Stimulated activated naive CD8-positive, alpha-beta T cell treated with anti-CD3 and anti-CD28 coated beads, Interleukin-15, Interleukin-2, amounts not matched to agents 100 U/mL and 50 U/mL, for 24 hours (primary cell): ENCODE measurements at places on chromosomes 12 and 14.

- DNase-seq: no peak
These were observed 12.5 kb upstream of the AVPR1A start for GRCh38 chr12:63163541-63163940.

DNA sequence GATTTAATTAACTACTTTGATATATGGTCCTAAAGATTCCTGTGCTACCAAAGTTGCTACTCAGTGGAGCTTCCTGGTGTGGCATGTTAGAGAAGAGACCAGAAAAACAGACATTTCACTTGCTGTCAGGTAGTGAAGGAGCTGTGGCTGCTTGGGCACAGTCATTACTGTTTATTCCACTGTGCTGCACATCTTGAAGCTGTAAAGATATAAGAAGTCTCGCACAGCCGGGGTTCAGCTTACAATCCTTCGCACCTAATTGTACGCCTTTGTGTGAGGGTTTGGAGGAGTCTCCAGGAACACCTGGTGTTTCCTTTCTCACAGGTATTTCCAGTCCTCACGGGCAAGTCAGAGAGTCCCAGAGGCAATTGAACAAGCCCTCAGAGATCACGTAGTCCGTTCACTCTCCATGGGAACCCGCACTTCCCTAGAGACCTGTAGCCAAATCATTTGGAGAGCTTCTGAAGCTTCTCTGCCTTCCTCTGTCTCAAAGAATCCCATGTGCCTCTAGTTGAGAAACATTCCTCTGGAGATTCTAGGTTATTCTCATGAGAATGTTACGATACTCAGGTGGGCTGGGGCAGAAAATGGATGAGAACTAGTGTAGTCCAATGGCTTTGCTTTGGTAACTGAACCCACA, 4.1 kb downstream of the EVL start:
- peak; percentile 13 for DNase-seq

- DNase-seq: no peak
These were observed 23.0 kb downstream of the OR10P1 start for GRCh38 chr12:55659486-55660385.

DNA sequence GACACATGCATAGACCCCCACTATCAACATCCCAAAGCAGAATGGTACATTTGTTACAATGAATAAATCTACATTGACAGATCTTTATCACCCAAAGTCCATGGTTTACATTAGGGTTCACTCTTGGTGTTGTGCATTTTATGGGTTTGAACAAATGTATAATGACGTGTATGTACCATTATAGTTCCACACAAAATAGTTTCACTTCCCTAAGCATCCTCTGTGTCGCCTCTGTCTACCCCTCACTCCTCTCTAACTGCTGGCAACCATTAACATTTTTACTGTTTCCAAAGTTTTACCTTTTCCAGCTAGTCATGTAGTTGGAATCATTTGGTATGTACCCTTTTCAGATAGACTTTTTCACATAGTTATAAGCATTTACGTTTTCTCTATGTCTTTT, 69.5 kb upstream of the LMO3 start:
- no peak for DNase-seq

DNA sequence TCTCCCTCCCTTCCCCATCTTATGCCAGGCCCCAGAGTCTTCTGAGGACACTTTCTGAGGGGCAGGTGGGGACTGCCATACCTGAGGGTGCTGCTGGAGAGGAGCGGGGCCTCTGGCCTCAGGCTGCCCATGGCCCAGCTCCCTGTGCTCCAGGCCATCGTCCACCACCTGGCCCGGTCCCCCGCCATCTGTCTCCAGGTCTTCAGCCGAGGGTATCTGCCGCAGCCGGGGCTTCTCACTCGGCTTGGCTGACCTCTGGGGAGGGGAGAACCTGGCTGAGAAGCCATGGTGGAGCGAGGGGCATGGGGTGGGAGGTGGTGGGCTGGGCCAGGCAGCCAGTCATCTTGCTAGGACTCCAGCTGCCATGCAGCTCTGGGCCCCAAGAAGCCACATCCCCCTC, 21.6 kb downstream of the SLC48A1 start:
- no peak for DNase-seq

DNA sequence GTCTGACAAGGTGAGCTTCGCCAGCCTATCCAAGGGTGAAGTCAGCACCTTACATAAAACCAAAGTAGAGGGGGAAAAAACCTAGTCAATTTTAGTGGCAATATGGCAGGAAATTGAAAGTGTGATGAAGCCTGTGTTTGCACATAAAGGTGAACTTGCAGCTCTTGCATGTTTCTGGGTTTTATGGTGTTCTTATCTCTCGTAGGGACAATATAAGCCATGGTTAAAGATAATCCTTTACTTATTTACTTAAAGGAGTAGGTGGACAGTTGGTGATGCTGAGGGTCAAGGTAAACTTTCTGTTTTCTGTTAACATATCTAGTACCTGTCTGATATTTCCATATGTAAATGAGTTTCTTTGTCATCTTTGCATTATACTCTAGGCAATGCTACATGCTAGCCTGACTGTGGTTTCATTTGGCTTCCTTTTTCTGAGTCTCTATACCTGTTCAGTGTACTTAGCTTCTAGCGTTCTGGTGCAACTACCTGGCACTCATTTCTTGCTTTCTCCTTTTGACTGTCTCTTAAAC, 32.8 kb downstream of the CCDC91 start:
- DNase-seq: no peak

GRCh38 chr12:109767456-109767855, 53.8 kb downstream of the FAM222A start:
- DNase-seq: no peak

DNA sequence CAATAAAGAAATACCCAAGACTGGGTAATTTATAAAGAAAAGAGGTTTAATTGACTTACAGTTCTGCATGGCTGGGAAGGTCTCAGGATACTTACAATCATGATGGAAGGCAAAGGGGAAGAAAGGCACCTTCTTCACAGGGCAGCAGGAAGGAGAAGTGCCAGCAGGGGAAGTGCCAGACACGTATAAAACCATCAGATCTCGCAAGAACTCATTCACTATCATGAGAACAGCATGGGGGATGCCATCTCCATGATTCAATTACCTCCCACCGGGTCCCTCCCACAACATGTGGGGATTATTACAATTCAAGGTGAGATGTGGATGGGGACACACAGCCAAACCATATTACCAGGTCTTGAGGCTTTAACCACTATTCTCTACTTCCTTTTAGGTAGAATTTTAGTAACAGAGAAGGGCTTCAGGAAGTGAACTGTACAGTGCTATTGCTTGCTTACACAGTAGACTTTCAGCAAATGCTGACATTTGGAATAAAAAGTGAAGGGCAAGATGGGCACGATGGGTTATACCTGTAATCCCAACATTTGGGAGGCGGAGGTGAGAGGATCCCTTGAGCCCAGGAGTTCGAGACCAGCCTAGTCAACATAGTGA, 40.8 kb upstream of the OR4E1 start:
- DNase-seq: no peak

- no peak for DNase-seq
These were observed 28.5 kb downstream of the ACTR6 start for GRCh38 chr12:100229036-100229635.

DNA sequence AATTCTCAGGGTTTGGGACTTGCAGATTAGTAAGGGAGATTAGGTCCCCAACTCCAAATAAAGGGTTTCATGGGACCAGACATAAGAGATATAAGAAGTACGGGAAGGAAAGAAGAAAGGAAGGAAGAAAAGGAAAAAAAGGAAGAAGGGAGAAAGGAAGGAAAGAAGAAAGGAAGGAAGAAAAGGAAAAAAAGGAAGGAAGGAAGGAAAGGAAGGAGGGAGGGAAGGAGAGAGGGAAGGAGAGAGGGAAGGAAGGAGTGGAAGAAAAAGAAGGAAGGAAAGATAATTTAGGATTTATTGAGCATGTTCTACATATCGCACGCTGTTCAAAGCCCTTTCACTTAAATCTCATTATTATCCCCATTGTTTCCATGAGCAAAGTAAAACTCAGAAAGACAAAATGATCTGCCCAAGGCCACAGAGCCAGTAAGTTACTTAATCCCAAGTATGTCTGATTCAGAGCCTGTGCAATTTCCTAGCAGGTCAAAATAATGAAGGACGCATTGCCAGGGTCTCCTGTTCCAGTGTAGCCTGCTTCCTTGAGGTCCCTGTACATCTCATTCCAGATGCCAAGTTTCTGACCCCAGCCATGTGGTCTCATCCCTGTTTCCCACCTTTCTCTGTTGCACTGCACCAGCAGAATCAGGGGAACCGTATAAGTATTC, 3.9 kb upstream of the HDAC7 start:
- no peak for DNase-seq

- DNase-seq: no peak
These were observed 66.3 kb downstream of the RBM19 start for GRCh38 chr12:113899561-113900471.

GRCh38 chr14:26213846-26214575, 383.8 kb downstream of the NOVA1 start:
- DNase-seq: no peak

DNA sequence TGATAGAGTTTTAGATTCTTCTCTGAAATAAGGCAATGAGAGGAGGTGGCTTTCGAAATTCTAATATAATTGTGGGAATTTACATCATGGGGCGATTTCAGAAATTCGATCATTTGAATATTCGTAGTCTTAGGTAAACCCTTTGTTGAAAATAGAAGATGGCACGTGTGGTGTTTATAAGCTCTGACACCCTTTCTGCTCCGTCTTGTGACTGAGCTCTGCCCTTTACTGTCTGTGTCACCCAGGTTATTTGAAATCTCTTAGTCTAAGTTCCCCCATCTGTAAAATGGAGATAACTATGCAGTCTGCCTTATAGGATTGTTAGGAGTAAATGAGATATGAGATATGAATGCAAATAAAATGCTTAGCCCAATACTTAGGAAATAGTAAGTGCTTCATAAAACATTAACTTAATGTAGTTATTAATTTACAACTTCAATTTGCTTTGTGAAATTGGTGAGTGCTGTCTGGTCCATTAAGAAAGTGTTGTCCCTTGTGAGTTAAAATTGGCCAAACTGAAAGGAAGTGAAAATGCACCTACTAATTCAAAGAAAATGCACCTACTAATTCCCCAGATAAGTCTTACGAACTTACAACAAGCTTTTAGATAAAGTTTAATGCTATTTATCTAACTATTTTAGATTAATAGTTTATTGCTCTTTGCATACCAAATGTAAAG, 1.5 kb downstream of the BMAL2 start:
- no peak for DNase-seq

- no peak for DNase-seq
These were observed 33.6 kb upstream of the MAP3K9 start for GRCh38 chr14:70842851-70843462.

GRCh38 chr12:103783744-103784664, 57.0 kb downstream of the NT5DC3 start:
- DNase-seq: no peak

DNA sequence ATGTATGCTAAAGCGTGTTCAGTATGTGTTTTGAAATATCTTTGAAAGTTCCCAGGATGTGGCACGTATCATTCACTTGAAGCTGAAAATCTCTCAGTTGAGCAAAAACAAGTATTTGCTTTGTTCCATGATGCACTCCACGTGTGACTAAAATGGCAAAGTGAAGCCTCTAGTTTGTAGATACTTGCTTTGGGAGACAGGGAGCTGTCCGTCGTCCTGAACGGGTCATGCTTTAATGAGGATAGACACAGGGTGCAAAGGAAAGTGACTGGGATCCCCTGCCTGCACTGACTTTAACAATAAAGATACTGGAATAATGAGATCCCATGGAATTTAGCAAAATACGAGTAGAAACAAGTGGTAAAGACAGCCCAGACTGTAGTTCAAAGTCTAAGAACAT, 991.4 kb downstream of the NRXN3 start:
- no peak for DNase-seq

DNA sequence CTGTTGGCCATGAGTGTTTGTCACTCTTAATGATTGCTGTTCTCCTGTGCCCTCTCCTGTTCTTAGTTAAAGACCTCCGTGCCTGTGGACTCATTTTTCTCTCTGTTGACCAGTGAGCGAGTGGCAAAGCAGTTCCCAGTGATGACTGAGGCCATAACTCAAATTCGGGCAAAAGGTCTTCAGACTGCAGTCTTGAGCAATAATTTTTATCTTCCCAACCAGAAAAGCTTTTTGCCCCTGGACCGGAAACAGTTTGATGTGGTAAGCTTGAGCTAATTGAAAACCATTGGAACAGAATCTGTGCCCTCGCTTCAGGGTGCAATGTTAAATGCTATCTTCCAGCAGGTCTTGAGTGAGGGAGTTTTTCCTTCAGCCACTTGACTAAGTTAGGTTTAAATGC, 19.8 kb downstream of the ACAD10 start:
- no peak for DNase-seq

GRCh38 chr14:101482066-101482465, 79.2 kb upstream of the DIO3 start:
- DNase-seq: no peak

- DNase-seq: no peak
These were observed 33.4 kb upstream of the FAM181A start for GRCh38 chr14:93893661-93894261.

GRCh38 chr12:109255377-109255776, 53.7 kb downstream of the FOXN4 start:
- DNase-seq: no peak
